ENCODE measurements at places on chromosomes 12 and 14.

DNA sequence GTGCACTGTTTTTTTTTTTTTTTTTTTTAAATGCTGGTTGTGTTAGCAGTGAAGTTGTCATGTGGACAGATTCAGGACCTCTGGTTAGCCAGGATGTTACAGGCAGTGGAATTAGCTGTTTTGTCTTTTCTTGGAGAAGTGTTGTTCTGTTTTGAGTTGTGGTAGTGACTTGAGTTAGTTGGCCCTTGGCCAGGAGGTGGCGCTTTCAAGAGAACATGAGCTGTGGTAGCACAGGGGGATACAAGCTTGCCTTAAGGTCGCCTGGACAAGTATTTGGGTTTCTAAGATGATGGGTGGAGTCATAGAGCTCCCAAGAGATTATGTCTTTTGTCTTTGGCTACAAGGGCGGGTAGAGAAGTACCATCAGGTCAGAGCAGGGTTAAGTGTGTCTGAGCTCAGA is 33.3 kb upstream of the CCDC198 start:
- peak; percentile 16 for DNase-seq

DNA sequence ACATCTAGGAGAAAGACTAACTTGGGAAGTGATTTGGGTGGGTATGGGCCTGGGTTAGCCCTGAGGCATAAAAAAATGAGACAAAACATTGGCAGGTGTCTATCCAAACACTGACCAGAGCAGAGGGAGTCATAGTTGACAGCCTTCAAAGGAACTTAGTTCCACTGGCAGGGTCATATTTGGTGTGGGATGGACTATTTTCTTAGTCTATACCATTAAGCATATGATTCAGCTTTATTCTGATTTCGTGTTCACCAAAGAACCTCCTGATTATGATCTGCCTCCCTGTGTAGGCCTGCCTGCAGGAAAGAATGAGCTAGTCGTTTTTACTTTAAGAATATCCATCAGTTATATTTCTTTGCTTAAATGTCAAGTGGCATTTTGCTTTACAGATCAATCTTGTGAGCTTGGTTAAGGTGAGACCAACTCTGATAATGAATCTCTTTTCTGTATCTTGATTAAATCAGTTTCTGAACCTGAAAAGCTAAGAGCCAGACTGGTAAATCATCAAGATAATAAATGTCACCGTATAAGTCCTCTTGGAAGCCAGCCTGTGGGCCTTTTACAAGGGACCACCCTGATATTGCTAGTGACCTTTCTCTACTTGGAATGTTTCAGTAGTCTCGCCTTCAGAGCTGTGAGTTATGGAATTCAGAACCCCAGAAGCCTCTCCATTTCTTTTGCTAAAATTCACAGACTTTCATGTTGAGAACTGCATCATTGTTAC is 182.9 kb downstream of the MON2 start:
- no peak for DNase-seq

DNA sequence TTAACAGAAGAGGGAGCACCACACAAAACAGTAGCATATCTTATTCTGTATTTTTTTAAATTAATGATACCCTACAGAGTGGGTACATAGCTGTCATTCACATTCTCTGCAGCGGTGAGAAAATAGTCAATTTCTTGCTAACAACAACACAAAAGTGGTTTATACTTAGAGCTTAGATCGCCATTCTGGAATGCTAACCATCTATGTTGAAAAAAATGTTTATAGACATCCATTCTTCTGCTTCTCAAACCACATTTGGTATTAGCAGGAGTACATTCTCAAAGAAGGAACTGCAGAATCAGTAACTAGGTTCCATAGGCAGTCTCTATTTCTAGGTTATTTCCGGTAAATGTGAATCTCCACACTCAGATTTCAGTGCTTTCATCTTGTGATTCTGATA is 185.9 kb downstream of the PPFIA2 start:
- DNase-seq: no peak

DNA sequence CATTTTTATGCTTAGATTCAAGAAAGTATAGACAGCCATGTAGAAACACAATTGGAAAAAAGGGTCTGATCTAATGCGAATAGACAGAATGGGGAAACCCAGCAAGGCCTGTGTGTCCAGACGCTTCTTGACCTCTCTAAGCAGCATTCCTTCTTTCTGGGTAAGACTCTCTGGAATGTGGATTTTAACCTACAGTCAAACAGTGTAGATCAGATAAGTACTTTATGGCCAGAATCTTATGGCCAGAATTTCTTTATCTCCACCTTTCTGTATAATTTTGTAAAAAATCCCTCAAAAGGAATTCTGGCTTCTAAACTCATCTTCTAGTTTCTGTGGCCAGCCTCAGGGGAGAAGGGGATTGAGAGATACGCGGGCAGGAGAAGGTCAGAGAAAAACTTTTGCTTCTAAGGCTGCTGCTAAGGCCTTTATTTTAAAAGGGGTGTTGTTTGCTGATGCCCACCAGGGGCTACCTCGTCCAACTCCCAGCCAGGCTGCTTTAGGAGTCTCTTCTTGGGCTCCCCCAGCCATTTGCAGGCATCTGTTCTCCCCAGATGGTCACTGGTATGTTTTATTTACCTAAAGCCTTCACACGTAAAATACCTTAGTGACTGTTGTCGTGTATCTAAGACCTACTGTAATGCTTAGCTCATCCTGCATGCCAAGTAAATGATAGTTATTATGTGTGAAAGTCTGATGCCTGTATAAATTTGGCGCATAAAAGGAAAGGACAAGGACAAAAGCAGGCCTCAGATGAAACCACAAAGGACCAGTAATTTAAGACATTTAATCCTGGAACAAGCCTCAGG is 68.4 kb downstream of the ANO6 start:
- no peak for DNase-seq

DNA sequence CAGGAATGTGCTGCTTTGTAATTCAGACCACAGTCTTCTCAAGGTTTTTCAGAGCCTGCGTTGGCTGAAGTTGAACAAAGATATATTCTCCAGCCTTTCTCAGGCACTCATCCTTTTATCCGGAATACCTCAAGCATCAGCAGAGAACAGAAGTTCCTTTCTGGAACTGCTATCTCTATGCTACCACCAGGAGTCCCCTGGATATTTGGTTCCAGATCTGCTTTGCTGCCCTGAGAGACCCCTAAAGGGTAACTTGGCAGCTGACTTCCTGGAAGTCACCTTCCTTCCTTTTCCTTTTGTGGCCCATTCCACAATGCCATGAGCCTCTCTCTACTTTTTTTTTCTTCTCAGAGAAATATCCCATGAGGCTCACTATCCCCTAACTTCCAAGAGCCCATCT is 188.2 kb downstream of the PLCZ1 start:
- no peak for DNase-seq

DNA sequence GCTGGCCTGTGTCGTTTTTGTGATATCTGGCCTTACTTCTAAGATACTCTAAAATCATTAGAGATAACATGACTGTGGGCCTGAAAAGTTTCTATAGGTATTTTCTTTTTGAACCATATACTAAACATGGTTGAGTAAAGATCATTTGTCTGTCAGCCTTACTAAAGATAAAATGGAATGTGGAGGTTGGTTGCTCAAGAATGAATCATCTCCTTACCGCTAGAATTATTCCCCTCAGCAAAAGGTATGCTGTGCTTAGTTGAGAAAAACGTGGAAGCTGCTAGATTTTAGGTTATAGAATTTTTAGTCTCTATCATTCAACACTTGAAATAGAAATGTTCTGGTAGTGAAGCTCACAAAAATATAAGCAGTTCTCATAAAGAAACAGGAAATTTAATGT is 407.3 kb downstream of the AEBP2 start:
- DNase-seq: peak; percentile 4

DNA sequence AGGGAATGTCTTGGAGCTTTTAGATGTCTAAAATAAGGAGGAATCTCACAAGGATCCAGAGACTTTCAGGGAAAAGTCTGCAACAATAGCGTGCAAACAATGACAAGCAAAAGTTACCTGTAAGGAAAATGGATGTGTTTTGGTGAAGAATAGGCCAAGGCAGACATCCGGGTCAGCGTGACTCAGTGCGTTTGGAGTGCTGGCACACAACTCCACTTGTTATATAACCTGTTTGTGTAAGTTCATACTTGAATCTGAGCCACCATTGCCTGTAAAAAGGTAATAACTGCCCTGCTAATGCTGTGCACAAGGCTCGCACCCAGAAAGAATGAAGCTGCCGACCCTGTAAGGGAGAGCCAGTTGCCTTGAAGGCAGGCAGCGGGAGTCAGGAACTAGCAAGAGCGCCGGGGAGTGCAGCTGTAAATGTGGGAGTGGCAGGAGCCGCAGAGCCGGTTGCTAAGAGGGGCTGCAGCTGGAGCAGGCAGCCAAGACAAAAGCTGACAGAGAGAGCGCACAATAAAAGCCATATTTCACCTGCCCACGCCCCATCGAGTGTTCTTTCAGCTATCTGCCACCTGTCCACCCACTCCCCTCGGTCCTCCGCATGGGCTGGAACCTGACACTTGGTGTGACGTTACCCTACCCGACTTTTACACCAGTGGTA is 638.5 kb upstream of the MIS18BP1 start:
- no peak for DNase-seq

DNA sequence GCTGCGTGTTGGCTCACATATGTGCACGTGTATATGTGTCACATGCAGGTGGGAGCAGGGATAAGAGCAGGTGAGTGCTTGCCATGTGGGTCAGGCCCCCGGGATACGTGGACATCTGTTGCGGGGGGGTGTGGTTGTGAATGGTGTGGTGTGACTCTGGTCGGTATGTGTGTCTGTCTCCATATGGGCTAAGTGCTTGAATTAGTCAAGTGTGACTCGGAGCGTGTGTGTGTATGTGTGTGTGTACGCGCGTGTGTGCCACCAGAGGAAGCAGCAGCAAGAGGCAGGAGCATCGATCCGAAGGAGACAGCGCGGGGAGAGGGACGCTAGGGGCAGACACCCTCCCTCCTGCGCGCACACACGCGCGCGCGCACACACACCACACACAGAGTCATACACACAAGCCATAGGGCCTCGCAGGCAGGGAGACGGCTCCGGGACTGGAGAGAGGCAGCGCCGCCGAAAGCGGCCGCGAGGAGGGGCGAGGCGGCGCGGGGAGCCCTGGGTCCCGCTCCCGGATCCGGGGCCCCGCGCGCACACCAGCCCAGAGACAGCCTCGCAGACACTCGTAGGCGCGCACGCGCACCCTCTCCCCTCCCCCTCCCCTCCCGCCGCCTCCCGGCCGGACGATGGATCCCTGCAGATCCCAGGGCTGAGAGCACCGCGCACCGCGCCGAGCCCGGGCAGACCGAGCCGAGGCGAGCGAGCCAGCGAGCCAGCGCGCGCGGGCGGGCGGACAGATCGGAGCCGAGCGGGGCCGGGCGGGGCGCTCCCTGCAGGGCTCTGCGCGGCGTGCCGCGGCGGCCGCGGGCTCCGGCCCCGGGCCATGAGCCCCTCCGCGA is at the start of gene ASIC1:
ASIC1 (plus strand) TSS at position 597 of the 842 bp plus-strand sequence. CDS start 1,171 bp downstream, outside the sequence.
- peak; percentile 61 for DNase-seq

- peak; percentile 13 for DNase-seq
These were observed 37.1 kb downstream of the TGFB3 start for GRCh38 chr14:75944607-75945241.

- DNase-seq: no peak
These were observed 174.6 kb upstream of the DDHD1 start for GRCh38 chr14:53327716-53328115.

GRCh38 chr12:56521590-56522371 is at the start of gene RBMS2:
TSS of gene RBMS2 (plus strand) at chr12:56521820. CDS start at chr12:56522024, 204 bp downstream.
- DNase-seq: peak; percentile 80

DNA sequence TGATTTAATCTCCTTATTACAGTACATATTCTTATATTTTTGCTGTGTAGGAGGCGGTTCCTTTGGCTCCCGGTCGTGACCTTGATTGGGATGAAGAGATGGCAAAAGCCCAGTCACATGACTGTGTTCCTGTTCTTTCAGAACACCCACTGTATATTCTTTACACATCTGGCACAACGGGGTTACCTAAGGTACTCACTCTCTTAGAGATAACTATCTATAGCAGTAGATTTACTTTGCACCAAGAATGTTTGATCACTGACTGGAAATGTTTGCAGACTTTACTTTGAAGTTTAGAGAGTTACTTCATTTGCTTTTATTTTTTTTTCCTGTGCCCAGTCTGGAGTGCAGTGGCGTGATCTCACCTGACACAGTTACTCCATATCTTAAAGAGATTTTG is 65.2 kb downstream of the ACSS3 start:
- DNase-seq: no peak

DNA sequence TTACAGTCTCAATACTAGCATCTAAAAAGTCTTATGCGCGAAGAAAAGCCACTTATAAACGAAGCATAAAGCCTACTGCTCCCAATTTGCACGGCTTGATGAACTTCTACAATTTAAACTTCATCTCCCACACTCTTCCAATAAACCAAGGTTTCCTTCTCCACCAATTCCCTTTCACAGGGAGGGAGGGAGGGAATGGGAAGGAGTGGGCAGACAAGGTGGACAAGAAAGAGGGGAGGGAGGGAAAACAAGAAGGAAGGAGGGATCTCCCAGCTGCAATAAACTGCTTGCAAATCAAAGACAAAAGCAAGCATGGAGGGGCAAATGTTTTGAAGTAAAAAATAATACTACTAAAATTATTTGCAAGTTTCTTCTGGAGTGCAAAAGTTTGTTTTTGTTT is 64.5 kb downstream of the MED13L start:
- DNase-seq: no peak

DNA sequence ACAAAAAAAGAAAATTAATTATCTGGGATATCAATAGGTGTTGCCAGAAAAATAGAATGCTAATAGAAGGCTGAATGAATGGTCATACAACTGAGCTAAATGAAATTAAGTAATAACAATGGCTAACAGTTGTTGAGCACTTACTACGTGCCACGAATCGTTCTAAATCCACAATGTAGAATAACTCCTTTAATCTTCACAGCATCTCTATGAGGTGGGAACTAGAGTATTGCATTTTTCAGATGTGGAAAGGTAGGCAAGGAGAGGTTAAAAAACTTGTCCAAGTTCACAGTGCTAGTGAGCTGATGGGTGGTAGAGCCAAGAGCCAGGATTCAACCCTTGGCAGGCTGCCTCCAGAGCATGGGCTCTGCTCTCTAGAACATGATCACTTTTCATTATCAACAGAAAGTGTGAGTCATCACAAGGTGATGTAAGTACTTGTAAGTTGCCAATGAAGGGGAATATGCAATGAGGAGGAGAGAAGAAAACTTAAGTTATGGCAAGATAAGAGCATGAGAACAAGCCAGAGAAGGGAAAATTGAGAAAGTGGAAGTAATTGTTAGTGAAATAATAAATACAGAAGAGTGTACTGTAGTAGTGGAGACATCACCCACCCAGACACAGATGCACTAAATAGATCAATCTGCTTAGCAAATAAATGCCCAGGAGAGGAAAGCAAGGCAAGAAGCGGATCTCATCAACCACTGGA is 122.1 kb downstream of the PRKD1 start:
- peak; percentile 20 for DNase-seq

- DNase-seq: peak; percentile 38
These were observed 184.8 kb downstream of the SLC16A7 start for GRCh38 chr12:59780605-59781135.

- DNase-seq: no peak
These were observed 11.9 kb downstream of the NAA25 start for GRCh38 chr12:112096667-112097066.

GRCh38 chr14:85599939-85600338 is 70.0 kb downstream of the FLRT2 start:
- peak; percentile 76 for DNase-seq

GRCh38 chr12:53076461-53076860 is 2.7 kb downstream of the SPRYD3 start:
- no peak for DNase-seq

All from hematopoietic multipotent progenitor cell treated with erythropoietin and hydrocortisone succinate and interleukin-3 and kit ligand, for 4 days (in vitro differentiated cells).